ENCODE measurements at places on chromosomes 12 and 14.
A peak's percentile ranks its signal among the peaks of the same experiment; 100 is the strongest.

DNA sequence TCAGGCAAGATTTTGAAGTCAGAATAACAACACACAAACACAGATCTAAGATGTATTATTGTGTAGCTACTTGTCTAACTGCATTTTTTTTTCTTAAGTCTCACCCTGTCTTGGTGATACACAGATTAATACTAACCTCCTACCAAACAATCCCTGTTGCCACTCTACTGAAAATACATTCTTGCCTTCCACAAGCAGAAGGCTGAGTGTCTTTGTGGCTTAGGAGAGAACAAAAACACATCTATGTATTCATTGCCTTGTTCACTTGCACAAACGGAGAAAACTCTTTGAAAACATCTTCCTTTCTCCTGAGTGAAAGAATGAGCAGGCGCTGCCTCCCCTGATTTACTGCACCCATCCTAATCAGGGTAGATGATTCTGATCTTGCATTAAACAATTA lies 642.2 kb downstream of the DIO2 start:
- H3K27me3 ChIP-seq, result no peaks in the 10 kb centered on the region
- no peaks in the 10 kb centered on the region for H3K36me3 ChIP-seq
- H3K27ac ChIP-seq, result no peak overlapping the region
- no peak for DNase-seq

DNA sequence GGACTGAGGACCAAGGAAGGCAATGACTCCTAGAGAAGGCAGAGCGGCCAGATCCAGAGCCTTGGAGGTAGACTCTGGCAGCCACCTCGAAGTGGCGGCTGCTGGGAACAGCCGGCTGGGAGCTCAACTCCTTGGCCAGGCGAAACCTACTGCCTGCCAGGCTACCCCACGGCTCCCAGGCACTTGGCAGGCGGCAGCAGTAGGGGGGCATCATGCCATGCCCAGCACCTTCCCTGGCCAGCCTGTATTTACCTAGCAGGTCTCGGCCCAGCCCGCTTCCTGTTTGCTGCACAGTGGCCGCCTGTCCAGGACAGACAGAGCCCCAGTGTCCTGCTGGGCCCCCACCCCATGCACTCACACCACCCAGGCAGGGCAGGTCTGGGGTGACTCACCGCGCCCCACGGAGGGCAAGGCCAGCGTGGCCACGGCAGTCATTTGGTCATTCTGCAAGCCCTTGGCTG lies 10.2 kb downstream of the TRPV4 start:
- peaks cover 2% of the 10 kb centered on the region for H3K4me1 ChIP-seq
- H3K4me3 ChIP-seq, result no peak overlapping the region
- no peaks in the 10 kb centered on the region for H3K27me3 ChIP-seq
- H3K36me3 ChIP-seq, result no peaks in the 10 kb centered on the region
- DNase-seq, result no peak

GRCh38 chr14:71333705-71334104 lies 426.4 kb downstream of the PCNX1 start:
- no peak for DNase-seq
- H3K4me1 ChIP-seq, result no peaks in the 10 kb centered on the region
- no peaks in the 10 kb centered on the region for H3K27me3 ChIP-seq

- no peak for DNase-seq
- H3K36me3 ChIP-seq, result no peaks in the 10 kb centered on the region
- no peak overlapping the region for H3K4me3 ChIP-seq
- no peaks in the 10 kb centered on the region for H3K4me1 ChIP-seq
Observed at GRCh38 chr14:97832776-97833175, 1035.6 kb downstream of the VRK1 start.

- no peak overlapping the region for H3K4me3 ChIP-seq
- no peak for DNase-seq
- H3K4me1 ChIP-seq, result peaks cover 5% of the 10 kb centered on the region
- H3K27me3 ChIP-seq, result no peaks in the 10 kb centered on the region
- H3K36me3 ChIP-seq, result no peaks in the 10 kb centered on the region
- no peak overlapping the region for H3K27ac ChIP-seq
Observed at GRCh38 chr12:11877102-11877826, 193.5 kb upstream of the BCL2L14 start.

DNA sequence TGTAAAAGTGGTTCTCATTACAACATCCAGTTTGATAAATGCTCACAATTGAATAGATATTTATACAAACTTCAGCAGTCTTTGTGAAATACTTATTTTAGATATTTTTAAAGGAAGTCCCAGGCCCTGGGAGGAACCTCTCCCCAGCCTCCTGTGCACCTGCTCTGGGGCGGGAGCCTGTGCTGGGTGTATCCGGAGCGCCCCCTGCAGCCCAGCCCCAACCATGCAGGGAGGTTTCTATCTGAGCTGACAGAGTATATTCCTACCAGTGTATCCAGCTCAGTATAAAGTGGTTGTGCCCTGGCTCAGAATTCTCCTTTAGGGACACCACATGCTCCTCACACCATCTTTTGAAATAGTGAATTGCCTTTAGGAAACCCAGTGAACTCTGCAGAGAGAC lies 851.8 kb downstream of the TMEM121 start:
- DNase-seq, result no peak
- no peaks in the 10 kb centered on the region for H3K4me1 ChIP-seq
- no peaks in the 10 kb centered on the region for H3K27me3 ChIP-seq
- H3K27ac ChIP-seq, result no peak overlapping the region
- H3K36me3 ChIP-seq, result no peaks in the 10 kb centered on the region

DNA sequence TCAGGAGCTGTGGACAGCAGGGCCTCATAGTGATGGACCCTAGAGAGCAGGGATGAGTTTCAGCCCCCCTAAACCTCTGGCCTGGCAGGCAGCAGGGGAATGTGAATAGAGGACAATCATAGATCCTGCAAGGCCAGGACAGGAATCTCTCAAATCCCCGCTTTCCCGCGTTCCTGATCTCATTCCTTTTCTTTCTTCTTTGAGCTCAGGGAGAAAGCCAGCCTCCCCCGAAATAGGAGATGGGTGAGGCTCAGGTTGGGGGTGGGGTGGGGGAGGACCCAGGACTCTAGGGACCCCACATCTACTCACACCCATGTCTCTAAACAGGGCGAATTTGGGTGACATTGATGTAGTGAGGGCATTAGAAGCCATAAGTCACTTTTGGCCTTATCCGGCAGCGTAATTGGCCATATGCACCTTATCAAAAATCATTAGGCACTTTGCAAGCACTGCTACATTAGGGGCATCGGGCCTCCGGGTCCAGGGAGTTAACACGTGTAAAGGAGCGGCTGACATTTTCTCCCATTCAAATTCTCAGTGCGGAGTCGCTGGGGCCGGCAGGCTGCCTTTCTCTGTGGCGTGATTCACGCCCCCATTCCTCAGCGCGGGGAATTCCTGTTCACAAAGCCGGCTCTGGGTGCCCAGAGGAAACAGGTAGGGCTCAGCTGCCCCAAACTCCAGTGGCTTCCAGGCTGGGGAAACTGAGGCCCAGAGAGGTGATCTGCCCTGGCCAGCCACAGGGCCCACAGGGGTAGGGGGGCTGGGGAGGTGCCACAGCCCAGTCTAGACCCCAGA lies 1.5 kb downstream of the LHX5 start:
- DNase-seq, result no peak
- H3K27ac ChIP-seq, result no peak overlapping the region
- H3K4me1 ChIP-seq, result peaks cover 13% of the 10 kb centered on the region
- no peak overlapping the region for H3K4me3 ChIP-seq

- no peaks in the 10 kb centered on the region for H3K27me3 ChIP-seq
- peaks cover 32% of the 10 kb centered on the region for H3K36me3 ChIP-seq
- no peaks in the 10 kb centered on the region for H3K4me1 ChIP-seq
- no peak overlapping the region for H3K4me3 ChIP-seq
- DNase-seq, result no peak
Observed at GRCh38 chr12:119672194-119672593, 4.3 kb downstream of the PRKAB1 start.

DNA sequence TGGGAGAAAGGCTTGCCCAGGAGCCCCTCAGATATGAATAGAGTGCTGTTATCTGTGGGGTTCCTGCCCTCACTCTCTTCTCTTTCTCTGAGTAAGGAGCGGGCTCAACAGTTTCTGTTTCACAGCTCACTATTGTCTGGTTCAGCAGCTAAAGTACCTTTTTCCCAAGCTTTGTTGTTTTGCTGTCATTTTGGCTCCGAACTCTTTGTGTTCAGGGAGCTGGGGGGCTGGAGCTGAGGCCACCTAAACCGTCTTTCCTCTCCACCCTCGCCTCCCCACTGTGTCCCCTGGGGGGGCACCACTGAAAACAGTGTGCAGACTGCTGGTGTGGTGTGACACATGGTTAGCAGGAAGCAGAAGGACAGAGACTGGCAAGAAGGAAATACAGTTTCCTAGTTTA lies 51.4 kb downstream of the FBXW8 start:
- no peaks in the 10 kb centered on the region for H3K36me3 ChIP-seq
- no peak overlapping the region for H3K27ac ChIP-seq
- H3K4me3 ChIP-seq, result no peak overlapping the region
- no peaks in the 10 kb centered on the region for H3K4me1 ChIP-seq

GRCh38 chr14:98695809-98696208 lies 576.2 kb downstream of the BCL11B start:
- no peak overlapping the region for H3K4me3 ChIP-seq
- no peak for DNase-seq

DNA sequence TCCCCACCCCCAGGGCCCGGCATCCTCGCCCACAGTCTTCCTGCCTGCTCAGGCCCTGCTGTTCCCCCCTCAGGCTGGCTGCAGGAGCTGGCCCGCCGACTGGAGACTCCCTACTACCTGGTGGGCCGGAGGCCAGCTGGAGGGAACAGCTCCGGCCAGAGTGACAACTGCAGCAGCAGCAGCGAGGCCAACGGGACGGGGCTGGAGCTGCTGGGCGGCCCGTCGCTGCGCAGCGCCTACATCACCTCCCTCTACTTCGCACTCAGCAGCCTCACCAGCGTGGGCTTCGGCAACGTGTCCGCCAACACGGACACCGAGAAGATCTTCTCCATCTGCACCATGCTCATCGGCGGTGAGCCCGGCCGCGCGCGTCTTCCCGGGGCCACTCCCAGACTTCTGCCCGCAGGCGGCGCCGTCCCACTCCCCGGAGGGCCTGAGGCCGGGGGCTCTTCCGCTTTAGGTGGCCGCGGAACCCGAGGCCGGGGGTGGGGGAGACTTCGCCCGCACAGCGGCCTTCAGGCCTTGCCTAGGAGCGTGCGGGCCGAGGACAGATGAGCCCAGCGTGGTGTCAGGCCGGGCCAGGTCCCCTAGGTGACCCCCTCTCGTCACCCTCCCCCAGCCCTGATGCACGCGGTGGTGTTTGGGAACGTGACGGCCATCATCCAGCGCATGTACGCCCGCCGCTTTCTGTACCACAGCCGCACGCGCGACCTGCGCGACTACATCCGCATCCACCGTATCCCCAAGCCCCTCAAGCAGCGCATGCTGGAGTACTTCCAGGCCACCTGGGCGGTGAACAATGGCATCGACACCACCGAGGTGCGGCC lies 10.2 kb downstream of the KCNH3 start:
- peaks cover 4% of the 10 kb centered on the region for H3K4me1 ChIP-seq
- no peak overlapping the region for H3K27ac ChIP-seq
- no peak for DNase-seq
- peak overlapping the region; percentile 22 for H3K4me3 ChIP-seq
- no peaks in the 10 kb centered on the region for H3K36me3 ChIP-seq

DNA sequence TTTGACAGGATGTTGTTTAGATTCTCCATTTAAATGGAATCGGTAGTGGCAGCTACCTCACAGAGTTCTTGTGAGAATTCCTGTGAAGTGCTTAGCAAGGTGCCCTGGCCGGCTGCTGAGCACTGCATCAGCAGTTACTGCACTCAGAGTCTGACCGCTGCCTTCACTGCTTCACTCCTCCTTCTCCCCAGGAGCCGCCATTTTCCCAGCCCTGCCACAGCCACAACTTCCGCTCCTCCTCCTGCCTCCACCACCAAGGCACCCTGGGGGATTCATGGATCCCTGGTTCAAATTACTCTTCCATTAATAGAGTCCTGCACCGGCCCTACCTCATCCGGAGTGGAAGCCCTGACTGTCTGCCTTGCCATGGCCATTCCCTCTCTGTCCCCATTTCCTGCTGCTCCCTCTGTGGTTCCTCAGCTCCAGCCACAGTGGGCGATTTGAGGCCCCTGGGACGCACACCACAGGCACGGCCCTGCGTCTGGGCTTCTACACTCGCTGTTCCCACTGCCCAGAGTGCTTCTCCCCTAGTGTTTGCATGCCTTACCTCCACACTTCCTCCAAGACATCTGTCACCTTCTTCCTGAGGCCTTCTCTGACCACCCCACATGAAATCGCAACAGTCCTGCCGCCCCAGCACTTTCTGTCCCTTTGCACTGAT lies 210.3 kb downstream of the IPO8 start:
- no peaks in the 10 kb centered on the region for H3K4me1 ChIP-seq
- H3K36me3 ChIP-seq, result no peaks in the 10 kb centered on the region
- DNase-seq, result no peak

GRCh38 chr12:101908395-101908794 lies 31.0 kb downstream of the DRAM1 start:
- H3K27ac ChIP-seq, result no peak overlapping the region
- H3K36me3 ChIP-seq, result no peaks in the 10 kb centered on the region

DNA sequence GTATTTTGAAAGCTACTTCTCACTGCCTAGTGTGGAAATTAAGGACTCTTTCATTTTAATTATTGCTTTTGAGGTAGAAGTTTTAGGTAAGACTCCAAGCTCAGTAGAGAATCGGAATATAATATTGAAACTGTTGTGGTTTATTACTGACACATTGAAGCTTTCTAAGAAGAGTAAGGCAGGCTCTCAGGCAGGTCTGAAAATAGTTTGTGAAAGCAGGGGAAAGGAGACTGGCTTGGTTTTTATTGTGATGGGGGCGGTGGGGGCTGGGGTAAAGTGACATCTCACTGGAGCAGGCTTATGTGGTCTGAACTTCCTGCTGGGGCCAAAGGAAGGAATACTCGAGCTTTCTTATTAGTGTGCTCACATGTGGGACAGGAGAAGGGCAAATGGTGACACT lies 79.5 kb downstream of the OTOGL start:
- no peaks in the 10 kb centered on the region for H3K36me3 ChIP-seq
- no peak overlapping the region for H3K27ac ChIP-seq
- no peak for DNase-seq

- H3K27ac ChIP-seq, result no peak overlapping the region
- H3K4me3 ChIP-seq, result no peak overlapping the region
- no peak for DNase-seq
- H3K4me1 ChIP-seq, result no peaks in the 10 kb centered on the region
- H3K27me3 ChIP-seq, result no peaks in the 10 kb centered on the region
Observed at GRCh38 chr12:93042684-93043083, 113.6 kb upstream of the EEA1 start.

DNA sequence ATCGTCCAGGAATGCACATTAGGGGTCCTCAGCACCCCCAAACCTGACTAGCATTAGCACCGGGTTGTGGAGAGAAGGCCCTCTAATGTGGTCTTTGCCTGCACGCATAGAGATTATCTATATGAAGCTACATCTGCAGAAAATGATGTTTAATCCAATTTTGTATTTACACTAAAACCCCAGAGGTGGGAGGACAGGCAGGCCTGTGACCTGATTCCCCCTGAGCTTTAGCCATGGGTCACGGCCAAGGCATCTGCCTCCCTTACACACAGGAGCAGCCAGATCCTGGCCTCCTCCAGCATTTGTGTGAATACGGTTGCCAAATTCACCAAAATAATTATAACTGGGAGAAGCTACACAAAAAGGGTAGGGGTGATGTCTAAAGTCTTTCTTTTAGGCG lies 7.0 kb downstream of the APOLD1 start:
- H3K27me3 ChIP-seq, result peaks cover 8% of the 10 kb centered on the region
- no peak overlapping the region for H3K4me3 ChIP-seq
- DNase-seq, result no peak
- H3K36me3 ChIP-seq, result no peaks in the 10 kb centered on the region
- peaks cover under 1% of the 10 kb centered on the region for H3K4me1 ChIP-seq

All from iPS DF 6.9 (cell line).